NCI-H524 (cell line): ENCODE measurements at places on chromosomes 12 and 14.

- no peak for DNase-seq
Measured at GRCh38 chr12:123263196-123263817, 8.3 kb downstream of the CDK2AP1 start.

DNA sequence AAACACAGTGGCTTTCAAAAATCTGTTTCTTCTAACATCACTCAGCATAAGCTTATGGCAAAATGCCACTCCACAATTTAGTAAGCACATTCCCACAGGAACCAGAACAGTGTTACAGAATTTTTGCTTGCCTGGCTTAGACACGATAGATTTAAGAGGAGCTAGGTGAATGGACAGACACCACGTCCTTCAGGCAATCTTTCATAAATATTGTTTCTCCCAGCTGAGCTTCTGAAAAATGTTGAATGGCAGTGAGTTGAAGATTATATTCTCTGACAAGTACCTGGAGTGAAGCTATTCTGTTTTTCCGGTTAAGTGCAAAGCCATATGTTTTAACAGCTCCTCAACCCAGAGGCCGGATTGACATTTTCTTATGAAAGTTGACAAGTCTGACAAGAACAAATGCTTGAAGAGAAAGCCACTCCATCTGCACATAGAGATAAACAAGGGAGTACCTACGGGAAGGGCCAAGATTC lies 102.0 kb downstream of the FSCB start:
- DNase-seq = peak; percentile 78

DNA sequence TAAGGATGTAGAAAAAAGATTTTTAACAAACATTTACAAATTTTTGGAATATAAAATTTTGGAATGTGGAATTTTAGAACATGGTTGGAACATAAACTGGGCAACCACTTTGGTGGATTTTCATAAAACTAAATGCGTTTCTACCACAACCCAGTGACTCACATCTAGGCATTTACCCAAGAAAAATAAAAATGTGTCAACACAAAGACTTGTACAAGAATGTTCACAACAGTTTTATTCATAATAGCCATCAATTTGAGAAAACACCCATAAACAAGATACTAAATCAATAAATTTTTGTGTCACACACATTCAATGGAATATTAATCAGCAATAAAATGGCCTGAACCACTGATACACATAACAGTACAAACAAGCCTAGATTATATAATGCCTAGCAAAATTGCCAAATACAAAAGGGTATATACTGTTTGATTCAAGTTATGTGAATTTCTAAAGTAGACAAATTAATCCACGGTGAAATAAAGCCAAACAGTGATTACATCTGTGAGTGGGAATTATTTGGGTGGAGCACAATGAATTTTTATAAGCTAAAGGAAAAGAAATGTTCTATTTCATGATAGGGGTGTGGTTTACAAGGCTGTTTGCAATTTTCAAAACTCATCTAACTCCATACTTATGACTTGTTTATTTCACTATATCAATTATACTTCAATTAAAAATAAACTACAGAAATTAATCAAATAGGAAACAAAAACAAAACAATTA lies 415.2 kb upstream of the OR4E1 start:
- DNase-seq = no peak

DNA sequence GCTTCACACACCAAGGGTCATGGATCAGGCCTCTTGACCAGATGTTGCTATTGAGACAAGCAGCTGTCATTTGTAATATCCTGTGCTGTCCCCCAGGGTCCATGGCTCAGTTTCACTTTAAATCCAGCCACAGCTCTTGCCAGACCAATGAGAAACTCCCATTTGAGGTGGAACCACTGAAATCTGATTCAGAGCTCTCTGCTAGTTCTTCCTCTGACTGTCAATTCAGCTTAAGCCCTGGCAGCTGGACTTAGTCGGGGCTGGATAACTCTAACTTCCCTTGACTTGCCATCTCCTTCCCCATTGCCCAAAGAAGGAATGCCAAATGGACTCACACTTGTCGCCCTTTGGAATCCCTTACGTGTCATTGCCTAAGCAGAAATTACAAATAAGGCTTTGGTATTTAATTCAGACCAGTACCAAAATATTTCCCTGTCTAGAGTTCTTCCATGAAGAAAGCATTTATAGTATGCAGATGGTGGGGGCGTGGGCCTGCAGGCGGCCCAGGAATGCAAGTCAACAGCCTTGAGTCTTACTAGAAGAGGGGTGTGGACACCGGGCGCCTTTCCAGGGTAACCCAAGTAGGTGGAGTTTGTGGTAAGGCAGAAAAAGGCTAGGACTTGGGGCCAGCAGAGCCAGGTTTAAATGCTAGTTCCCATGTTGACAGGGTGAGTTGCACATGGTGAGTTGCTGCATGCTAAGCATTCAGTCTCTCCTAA lies 96.9 kb upstream of the TMPO start:
- peak; percentile 94 for DNase-seq

DNA sequence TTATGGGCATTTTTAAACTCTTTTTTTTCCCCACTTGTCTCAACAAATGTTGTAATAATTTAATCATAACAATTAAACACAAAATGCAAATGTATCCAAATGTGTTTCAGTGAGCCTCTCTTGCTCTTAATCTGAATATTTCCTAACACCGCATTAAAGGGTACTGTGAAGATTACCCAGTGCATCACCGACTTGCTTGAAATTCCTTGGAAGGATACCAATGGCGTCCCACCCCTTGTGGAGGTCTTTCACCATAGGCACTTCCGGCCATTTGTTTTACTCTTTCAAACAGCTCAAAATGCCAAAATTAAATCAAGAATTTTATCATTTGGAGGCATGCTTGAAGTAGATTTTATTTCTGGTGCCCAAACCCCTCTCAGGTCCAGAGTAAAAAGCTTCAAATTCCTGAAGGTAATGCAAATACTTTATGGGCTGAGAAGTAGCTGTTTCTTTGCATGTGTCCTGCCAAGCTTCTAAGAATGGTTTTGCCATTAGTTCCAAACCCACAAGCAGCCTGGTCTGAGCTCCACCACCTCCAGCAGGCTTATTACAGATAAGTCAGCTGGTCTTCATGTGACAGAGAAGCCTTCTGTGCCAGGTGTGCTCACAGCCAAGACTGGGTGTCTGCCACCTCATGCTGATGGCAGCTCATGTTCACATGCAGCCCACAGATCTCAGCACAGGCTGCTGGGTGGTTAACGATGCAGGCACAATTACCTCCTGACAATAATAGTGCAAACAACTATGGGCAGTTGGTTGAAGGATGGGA lies 16.4 kb upstream of the NUDT4 start:
- DNase-seq = no peak

GRCh38 chr14:101839236-101839635 lies 77.7 kb downstream of the PPP2R5C start:
- DNase-seq = peak; percentile 77
